ENCODE measurements at places on chromosomes 11 and 22. TPM values are rescaled to one million over a fixed set of nuclear protein-coding genes. Genes with fewer than 3 reads are reported as not detected.

GRCh38 chr11:76614471-76615179 is 55.9 kb downstream of the LRRC32 start:
- peak overlapping the region; percentile 75 for H3K27ac ChIP-seq
- no peaks in the 10 kb centered on the region for H3K36me3 ChIP-seq
- no peaks in the 10 kb centered on the region for H3K27me3 ChIP-seq
- H3K4me1 ChIP-seq, result peaks cover 42% of the 10 kb centered on the region

- no peaks in the 10 kb centered on the region for H3K27me3 ChIP-seq
- H3K4me3 ChIP-seq, result no peak overlapping the region
- no peak for DNase-seq
- no peak overlapping the region for H3K27ac ChIP-seq
- no peaks in the 10 kb centered on the region for H3K36me3 ChIP-seq
- no peaks in the 10 kb centered on the region for H3K4me1 ChIP-seq
These were observed 2193.4 kb upstream of the RAG2 start for GRCh38 chr11:38791346-38791961.

DNA sequence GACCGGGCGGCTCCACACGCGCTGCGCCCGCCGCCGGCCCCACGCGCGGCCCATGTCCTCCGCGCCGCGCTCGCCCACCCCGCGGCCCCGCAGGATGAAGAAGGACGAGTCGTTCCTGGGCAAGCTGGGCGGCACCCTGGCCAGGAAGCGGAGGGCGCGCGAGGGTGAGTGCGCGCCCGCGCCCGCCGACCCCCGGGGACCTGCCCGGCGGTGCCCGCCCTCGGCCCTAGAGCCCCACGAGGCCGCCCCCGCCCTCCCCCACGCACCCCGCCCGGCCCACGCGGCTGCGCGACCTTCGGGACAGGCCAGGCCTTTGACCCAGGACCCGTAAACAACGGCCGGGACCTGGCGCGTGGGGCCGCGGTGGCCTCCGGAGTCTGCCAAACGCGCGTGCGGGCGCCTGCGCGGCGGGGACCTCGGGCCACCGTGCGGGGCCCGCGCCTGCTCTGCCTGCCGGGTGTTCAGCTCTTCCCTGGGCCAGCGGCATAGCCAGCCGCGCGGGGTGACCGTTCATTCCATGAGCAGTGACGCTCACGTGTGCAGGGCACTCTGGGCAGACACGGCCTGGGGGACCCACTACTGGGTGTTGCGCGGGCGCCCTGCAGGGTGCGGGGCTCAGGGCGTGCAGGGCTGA is at the start of gene PARVB:
Gene PARVB, plus strand, starts transcription at position 15 of the 634 bp plus-strand sequence. Its CDS starts 38 bp downstream, at position 53.
- no peak for DNase-seq
- H3K4me1 ChIP-seq, result peaks cover 59% of the 10 kb centered on the region
- no peaks in the 10 kb centered on the region for H3K36me3 ChIP-seq
- H3K27ac ChIP-seq, result peak within 1 kb of the TSS; percentile 89
- H3K27me3 ChIP-seq, result no peaks in the 10 kb centered on the region

DNA sequence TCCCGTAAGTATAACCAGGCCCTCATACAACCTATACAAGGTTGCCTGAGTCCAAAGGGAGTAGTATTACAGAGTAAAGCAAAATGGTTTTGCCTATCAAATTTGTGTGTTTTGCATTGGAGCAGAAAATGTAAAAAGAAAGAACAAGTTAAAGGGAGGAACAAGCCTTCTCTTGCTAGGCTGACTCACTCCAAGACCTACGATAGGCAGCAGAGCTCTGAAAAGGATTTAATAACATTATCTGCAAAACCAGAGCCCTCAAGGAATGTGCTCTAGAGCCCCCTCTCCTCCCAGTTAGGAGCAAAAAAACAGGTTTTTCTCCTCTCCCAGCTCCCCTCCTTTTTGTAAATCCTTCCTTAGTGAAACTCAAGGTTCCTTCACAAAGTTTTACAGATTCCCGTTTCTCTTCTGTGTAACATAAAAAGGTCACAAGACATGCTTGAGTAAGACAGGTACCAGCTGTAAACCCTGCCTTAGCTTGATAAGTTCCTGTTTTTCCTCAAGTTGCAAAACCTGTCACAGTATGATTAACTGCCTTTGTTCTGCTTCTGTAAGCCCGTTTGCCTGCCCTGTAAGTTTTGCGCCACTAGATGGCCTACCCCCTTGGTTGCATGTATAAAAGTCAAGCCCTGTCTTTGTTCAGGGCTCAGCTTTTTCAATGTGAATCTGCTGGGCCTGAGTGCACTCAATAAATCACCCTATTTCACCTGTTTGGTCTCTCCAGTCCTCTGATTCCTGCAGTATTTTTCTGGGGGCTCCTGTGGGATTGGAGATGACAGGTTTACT is 498.2 kb downstream of the KCNA4 start:
- H3K4me1 ChIP-seq, result no peaks in the 10 kb centered on the region
- no peaks in the 10 kb centered on the region for H3K36me3 ChIP-seq
- H3K27ac ChIP-seq, result no peak overlapping the region
- DNase-seq, result no peak

DNA sequence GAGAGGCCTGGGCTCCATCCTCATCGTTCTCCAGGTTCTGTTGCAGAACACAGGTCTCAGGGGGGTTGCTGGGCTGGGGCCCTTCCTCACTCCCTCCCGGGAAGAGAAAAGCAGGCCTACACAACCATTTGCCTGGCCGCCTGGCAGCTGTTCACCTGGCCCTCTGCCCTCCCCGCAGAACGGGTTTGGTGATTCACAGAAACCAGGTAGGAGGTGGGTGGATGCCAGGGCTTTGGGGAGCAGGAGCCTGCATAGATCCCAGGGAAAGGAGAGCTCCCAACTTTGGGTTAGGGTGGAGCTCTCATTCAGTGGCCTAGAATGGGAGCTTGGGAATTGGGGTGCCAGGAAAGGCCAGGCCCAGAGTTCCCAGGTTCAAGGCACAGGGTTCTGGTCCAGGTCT is 995 bp downstream of the TMEM134 start:
- peak overlapping the region; percentile 88 for H3K4me3 ChIP-seq
- H3K36me3 ChIP-seq, result no peaks in the 10 kb centered on the region
- H3K27me3 ChIP-seq, result no peaks in the 10 kb centered on the region
- H3K4me1 ChIP-seq, result peaks cover 59% of the 10 kb centered on the region

DNA sequence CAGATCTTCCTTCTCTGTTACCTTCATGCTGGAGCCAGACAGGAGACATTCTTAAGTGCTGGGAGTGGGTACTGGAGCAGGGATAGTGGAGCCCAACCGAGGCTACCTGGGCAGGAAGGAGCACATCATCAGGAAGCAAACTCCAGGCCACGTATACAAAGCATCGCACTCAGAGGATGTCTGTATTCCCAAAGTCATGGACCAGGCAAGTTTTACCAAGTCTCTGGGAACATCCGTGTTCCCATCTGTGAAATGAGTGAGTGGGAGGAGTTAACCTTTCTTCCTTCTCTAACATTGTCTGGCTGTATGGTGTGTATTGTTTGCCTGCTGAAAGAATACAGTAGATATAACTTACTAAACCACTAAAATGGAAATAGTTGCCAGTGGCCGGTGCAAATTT is 175.0 kb upstream of the TMEM45B start:
- no peak for DNase-seq
- H3K27ac ChIP-seq, result no peak overlapping the region
- H3K4me1 ChIP-seq, result no peaks in the 10 kb centered on the region
- no peak overlapping the region for H3K4me3 ChIP-seq

- no peak overlapping the region for H3K4me3 ChIP-seq
- no peaks in the 10 kb centered on the region for H3K4me1 ChIP-seq
- no peak overlapping the region for H3K27ac ChIP-seq
- H3K36me3 ChIP-seq, result no peaks in the 10 kb centered on the region
- H3K27me3 ChIP-seq, result no peaks in the 10 kb centered on the region
These were observed 40.6 kb downstream of the BARX2 start for GRCh38 chr11:129416080-129416820.

- no peaks in the 10 kb centered on the region for H3K4me1 ChIP-seq
- no peak for DNase-seq
- H3K4me3 ChIP-seq, result no peak overlapping the region
These were observed 29.9 kb downstream of the NADSYN1 start for GRCh38 chr11:71482746-71483364.

DNA sequence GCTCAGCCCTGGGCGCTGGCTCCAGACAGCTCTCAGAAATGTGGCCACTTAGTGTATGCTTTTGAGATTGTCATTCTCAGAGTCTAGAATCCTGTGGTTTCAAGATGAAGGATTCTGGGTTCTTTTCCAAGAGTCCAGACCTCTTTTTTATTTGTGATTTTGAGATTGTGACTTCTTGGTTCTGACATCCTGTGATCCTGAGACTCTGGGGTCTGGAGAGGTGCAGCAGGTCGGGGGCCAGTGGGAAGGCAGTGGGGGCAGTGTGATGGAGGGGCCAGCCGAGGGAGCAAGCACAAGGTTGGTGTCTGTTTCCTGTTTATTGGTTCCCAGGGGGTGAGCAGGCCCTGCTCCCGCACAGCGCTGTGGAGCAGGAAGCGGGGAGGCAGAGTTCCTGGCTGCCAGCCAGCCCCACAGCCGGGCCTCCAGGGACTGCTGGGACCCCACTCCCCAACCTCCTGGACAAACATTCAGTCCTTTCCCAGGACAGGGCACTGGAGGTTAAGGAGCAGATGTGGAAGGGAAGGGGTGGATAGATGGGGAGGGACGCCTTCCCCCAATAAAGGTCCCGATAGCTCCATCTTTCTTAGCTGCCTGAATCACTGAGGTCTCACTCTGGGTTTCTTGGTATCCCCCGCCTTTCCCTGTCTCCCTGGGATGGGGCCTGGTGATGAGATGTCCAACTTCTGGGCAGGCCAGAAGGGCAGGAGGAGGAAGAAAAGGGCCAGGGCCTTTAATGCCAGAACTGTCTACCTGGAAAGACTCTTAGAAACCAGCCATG is 13.7 kb downstream of the ARHGEF17 start:
- H3K27me3 ChIP-seq, result no peaks in the 10 kb centered on the region
- no peaks in the 10 kb centered on the region for H3K36me3 ChIP-seq
- no peak for DNase-seq
- peaks cover 100% of the 10 kb centered on the region for H3K4me1 ChIP-seq
- peak overlapping the region; percentile 100 for H3K27ac ChIP-seq

GRCh38 chr11:290621-291231 is 1.8 kb downstream of the PGGHG start:
- H3K36me3 ChIP-seq, result peaks cover 29% of the 10 kb centered on the region
- no peak overlapping the region for H3K27ac ChIP-seq
- no peak for DNase-seq
- H3K4me1 ChIP-seq, result peaks cover 27% of the 10 kb centered on the region
- no peak overlapping the region for H3K4me3 ChIP-seq

DNA sequence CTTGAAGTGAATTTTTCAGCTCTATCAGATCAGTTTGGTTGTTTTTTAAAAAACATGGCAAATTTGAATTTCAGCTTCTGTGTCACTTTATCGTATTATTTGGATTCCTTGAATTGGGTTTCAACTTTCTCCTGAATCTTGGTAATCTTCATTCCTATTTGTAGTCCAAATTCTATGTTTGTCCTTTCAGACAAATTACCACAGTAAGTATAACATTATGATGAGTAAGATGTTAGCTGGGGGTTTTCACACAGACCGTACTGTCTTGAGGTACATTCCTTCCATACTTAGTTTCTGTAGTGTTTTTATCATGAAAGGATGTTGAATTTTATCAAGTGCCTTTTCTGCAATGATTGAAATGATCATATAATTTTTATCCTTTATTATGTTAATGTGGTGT is 28.0 kb downstream of the OR5B17 start:
- H3K4me3 ChIP-seq, result no peak overlapping the region
- H3K36me3 ChIP-seq, result no peaks in the 10 kb centered on the region
- no peak for DNase-seq
- H3K27me3 ChIP-seq, result no peaks in the 10 kb centered on the region
- no peaks in the 10 kb centered on the region for H3K4me1 ChIP-seq

- H3K27me3 ChIP-seq, result no peaks in the 10 kb centered on the region
- H3K4me1 ChIP-seq, result peaks cover 10% of the 10 kb centered on the region
- peak overlapping the region; percentile 50 for H3K4me3 ChIP-seq
- H3K36me3 ChIP-seq, result peaks cover 10% of the 10 kb centered on the region
These were observed 33.7 kb upstream of the MYRF start for GRCh38 chr11:61718621-61719302.

DNA sequence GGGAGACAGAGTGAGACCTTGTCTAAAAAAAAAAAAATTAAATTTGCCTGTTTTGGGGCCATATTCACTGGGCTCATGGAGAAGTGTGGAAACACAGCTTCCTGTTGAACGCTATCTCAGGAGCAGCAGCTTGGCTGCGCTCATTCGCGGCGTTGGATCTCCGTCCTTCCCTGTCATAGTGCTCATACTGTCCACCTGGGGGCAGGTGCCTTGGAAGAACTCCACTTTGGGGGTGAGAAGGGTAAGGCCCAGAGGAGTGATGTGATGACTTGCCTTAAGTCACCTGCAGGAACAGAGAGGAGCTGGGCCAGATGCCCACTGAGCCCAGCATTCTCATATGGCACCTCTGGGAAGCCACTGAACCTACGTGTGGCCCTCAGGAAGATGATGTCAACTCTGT is 82.8 kb downstream of the CABIN1 start:
- peaks cover 41% of the 10 kb centered on the region for H3K36me3 ChIP-seq
- no peaks in the 10 kb centered on the region for H3K4me1 ChIP-seq
- no peak for DNase-seq
- H3K4me3 ChIP-seq, result no peak overlapping the region
- no peaks in the 10 kb centered on the region for H3K27me3 ChIP-seq

- no peaks in the 10 kb centered on the region for H3K27me3 ChIP-seq
- H3K4me3 ChIP-seq, result no peak overlapping the region
- peak overlapping the region; percentile 76 for H3K27ac ChIP-seq
- H3K4me1 ChIP-seq, result peaks cover 67% of the 10 kb centered on the region
- H3K36me3 ChIP-seq, result peaks cover 14% of the 10 kb centered on the region
- no peak for DNase-seq
These were observed 10.9 kb downstream of the PDGFB start for GRCh38 chr22:39233710-39234471.

Gene ART1
- not detected for total RNA-seq

Gene RASL10A
- 1.6 TPM for total RNA-seq

Gene APOL1
- 20.8 TPM for total RNA-seq

Gene TMEM223
- 15.4 TPM for total RNA-seq

Gene OR51B2
- total RNA-seq, result not detected

Gene MGAT3
- total RNA-seq, result 7.1 TPM

Gene VPREB3
- not detected for total RNA-seq

Gene MMP13
- total RNA-seq, result not detected

Gene OR51I1
- not detected for total RNA-seq

Gene BBOX1
- not detected for total RNA-seq

Gene OR4A16
- not detected for total RNA-seq

Gene NOX4
- total RNA-seq, result 3.4 TPM

Gene PANX3
- total RNA-seq, result not detected

Gene ZNF408
- total RNA-seq, result 9.2 TPM

Measured in esophagus muscularis mucosa (tissue), 4 donors.